SK-N-SH treated with all-trans-retinoic acid at 6 μM for 48 hours (cell line): ENCODE measurements at places on chromosomes 16 and 17.
A peak's percentile ranks its signal among the peaks of the same experiment; 100 is the strongest.

- no peak for ATAC-seq
Measured at GRCh38 chr17:81814748-81815645, 11.0 kb downstream of the GCGR start.

DNA sequence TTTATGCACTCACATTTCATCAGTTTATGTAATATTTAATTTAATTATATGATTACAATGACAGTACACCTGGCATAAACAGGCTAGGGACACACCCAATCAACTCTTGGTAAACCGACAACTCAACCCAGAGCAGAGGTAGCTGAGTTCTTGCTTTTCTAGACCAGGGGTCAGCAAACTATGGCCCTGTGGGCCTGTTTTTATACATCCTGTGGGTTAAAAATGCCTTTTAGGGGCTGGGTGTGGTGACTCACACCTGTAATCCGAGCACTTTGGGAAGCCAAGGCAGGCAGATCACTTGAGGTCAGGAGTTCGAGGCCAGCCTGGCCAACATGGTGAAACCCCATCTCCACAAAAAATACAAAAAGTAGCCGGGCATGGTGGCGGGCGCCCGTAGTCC is 99.2 kb upstream of the TMEM97 start:
- no peak for ATAC-seq

DNA sequence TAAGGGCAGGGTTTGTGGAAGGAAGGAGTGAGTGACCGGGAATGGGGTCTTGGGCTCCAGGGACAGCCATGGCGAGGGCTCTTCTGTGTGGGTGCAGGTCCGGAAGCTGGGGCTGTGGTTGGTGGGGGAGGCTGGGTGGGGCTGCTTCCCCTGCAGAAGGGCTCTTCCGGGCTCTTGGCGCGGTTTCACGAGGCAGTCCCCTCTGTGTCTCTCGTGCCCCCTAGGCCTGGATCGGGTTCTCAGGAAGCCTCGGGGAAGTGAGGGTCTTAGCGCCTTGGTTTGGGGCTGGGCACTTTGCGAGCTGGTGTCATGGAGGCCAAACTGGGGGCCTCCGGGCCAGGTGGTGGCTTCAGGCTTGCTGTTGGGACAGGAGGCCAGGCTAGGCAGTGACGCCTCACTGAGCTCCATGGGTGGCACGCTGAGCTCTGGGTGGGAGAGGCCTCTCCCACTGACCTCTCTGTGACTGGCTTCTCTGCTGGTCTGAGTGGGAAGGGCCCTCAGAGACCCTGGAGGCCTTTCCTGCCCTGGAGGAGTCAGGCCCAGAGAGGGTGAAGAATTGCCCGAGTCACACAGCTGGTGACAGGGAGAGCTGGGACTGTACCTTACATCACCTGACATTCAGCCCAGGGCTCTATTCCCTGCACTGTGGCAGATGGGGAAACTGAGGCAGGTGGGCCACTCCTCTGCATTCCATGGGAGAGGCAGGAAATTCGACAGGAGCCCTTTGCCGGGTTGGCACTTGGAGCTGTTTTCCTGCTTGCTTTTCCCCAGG is 8.2 kb downstream of the ADCY7 start:
- no peak for ATAC-seq

GRCh38 chr17:7922845-7923628 is 6.6 kb downstream of the KCNAB3 start:
- ATAC-seq = no peak

DNA sequence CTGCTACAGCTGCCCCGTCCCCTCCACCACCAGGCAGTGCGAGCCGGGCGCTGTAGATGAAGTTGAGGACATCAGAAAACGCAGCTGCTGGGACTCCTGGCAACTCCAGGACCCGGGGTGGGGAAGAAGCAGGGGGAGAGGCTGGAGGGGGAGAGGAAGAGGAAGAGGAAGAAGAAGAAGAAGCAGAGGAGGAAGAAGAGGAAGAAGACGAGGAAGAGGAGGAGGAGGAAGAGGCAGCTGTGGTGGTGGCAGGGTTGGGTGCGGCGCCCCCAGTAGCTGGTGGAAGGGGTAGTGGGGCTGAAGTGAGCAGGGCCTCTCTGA is 13.2 kb downstream of the ZBTB4 start:
- no peak for ATAC-seq

DNA sequence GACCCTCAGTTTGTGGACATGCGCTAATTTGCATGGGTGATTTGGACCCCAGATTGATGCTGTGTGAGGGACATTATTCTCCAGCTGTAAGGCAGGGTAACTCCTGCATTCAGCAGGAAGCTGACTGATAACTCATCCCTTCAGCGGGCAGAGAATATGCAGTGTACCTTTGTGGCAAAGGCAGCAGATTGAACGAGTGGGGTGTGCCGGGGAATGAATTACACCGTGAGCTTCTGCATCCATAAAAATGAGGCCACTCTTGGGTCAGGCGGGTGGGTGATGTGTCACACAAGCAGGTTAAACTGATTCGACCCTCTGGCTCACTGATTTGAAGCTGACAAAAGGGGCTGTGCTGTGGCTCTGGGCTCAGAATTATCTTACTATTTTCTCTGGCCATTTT is 128.9 kb upstream of the PMFBP1 start:
- ATAC-seq = peak; percentile 47; the same call in 1 of the 3 replicates

DNA sequence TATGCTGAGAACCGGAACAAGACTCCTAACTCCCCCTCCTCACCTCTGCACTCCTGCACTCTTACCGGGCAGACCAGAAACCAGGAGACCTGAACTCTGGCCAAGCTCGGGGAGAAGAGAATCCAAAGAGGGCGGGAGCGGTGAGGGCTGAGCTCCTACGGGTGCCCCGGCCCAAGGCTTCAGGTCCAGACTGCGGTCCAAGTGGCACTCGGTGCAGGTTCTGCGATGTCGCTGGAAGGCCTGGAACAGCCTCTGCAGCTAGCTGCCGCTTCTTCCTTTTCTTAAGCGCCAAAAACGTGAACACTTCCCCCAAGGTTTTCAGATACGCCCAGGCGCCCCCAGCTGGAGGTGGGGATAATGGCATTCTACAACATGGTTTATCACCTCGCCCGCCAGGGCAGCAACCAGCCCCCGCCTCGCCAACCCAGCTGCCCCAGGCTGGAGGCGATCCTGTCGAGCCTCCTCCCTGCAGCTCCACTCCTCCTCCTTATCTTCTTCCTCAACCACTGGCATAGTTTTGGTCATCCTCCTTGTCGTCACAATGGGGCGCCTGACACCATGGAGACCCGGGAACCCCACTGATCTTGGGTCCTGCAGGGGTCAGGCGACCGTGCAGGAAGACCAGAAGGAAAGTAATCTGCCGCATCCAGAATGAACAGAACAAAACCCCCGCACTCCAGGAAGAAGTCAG is 1735.9 kb downstream of the TP53TG3F start:
- peak; percentile 63 for ATAC-seq

DNA sequence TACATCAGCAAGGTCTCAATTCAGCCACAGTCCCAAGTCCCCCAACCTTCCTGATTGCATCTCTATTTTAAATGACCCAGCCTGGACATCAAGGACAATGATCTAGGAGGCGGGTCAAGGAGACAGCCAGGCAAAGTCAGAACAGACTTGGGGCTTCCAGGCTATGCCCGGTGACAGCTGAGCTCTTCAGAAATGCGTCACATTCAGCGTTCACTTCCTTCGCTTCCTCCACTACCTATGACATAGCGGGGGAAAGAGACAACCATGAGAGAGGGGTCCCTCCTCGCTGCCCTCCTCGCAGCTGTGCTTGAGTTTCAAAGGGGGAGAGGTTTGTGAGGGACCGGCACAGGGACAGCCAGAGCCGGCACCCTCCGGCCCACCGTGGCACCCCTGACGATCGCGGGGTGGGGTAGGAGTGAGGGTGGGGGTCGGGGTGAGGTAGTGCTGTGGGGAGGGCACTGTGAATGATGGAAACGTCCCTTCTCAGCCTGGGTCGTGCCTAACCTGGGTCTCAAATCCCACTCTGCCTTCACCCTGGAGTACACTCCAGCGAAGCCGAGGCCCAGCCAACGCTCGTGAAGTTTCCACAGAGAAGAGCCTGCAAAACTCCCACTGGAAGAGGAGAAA is 12.3 kb upstream of the LGALS3BP start:
- ATAC-seq = no peak

GRCh38 chr17:40063187-40063771 is 514 bp downstream of the THRA start:
- ATAC-seq = peak; percentile 58

DNA sequence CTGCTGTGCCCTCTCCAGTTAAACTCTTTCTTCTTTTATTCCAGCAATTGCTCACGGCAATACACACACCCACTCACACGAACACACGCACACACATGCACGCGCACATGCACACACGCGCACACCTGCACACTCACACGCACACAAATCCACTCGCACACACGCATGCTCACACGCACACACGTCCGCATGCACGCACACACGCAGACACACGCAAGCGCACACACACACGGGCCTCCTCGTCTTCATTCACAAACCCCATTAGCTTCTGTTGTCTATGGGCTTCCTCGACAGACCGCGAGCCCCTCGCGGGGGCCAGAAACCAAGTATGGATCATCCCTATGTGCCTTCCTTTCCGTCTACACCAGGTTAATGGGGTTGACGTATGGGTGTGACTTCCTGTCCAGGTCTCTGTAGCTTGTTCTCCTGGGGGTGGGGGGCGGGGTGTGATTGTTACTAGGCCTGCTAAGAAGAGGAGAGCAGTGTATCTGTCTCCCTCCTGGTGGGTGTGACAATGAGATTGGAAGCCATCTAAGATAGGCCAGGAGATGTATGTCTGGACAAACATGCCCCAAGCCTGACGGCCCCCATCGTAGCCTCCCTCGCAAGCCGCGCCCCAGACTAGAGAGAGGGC is 670 bp upstream of the CTF1 start:
- no peak for ATAC-seq

DNA sequence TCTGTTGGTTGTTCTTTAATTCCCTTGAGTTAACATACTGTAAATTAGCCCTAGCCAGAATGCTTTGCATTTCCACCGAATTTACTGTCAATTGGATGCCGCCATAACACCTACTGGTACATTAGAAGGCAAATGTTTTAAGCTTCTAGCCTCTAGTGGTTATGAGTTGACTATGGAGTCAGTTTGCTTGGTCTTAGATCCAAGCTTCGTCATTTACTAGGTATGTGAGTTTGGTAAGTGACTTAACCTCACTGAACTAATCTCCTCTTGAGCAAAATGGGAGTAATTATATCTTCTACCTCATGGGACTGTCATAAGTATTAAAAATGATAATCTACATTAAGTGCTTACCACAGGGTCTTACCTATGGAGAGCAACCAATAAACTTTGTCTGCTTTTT is 20.4 kb upstream of the CDH11 start:
- ATAC-seq = no peak

DNA sequence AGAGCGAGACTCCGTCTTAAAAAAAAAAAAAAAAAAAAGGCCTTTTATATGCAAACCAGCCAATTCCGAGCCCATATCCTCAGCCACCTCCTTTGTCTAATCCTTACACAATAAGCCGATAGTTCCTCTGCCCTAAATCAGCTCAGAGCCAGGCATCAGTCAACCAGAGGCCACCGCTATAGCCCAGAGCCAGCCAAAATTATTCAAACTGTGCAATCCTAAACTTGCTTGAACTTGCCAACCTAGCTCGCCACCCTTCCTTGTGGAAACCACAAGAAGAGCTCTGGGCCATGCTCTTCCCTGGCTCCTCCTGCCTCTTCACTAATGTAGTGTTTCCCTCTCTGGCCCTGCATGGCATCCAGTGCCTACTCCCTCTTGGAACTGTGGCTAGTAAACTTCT is 17.7 kb downstream of the ITGAL start:
- no peak for ATAC-seq

- no peak for ATAC-seq
Measured at GRCh38 chr17:28975646-28976045, 24.3 kb upstream of the PHF12 start.

DNA sequence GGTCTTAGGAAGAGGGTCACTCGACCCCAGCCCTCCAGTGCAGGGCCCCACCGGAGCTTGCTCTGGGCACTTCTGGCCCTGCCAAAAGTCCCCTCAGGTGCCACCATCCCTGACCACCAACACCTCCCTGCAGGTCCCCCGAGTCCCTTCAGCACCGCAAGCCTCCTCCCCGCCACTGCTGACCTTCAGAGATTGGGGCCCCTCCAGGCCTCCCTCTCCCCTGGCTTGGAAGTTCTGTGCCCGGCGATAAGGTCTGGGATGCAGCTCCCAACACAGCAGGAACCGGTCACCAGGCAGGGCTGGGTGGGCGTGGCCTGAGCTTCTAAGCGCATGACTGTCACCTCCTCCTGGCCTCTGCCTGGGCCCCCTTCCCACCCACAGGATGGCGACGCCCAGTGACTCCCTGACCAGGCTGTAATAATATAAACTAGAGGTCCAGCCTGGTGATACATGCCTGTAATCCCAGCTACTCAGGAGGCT is 11.2 kb downstream of the PIEZO1 start:
- ATAC-seq = 0 out of 3 replicates have a peak, but pooled peaks have one; percentile 1

DNA sequence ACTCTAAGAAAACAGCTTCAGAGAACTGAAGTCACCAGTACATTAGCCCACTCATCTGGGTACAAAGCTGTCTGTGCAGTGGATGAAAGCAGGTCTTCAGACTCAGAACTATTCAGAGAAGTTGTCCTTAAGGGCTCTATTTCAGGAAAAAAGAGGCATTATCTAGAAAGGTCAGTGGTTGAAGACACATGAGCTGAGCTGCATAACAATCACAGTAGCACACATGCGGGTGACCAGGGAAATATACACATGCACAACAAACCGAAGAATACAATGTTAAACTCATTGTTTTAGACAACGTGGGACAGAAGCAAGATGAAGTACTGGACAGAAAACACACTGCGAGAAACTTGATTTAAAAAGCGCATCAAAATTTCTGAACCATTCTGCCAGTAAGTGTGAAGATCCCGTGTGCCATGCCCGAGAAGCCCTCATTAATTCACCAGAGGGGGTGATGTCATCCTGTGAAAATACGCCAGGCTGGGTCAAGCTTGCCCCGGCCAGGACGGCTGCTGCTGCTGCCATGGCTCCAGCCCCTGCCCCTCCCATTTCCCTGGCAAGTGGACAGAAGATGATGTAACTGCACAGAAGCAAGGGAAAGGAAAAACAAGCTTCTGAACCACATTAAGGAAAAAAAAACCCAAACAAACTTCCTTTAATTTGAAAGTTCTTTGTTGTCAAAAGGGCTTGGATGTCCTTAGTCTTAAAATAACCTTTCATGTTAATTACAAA is 10.1 kb downstream of the DYNC1LI2 start:
- ATAC-seq = peak; percentile 91

DNA sequence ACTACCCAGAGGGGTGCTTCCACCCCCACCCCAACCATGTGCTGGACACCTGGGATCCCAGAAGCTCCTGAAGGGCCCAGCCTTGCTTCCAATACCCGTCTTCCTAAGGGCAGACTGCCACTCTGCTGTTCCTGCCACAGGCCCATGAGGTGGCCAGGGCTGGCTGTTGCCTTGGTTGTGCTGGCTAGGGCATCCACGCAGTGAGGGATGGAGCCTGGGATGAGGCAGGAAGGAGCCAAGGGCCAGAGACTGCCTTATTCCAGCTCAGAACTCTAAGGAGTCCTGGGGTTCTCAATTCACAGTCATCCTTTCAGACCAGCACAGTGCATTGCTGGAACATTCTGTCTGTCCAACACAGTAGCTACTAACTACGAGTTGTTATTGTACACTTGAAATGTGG is 37.8 kb downstream of the BCO1 start:
- ATAC-seq = no peak

- no peak for ATAC-seq
Measured at GRCh38 chr17:46730679-46731078, 87.8 kb downstream of the WNT3 start.

- no peak for ATAC-seq
Measured at GRCh38 chr17:37674511-37674910, 31.3 kb upstream of the DDX52 start.
